IMR-90 (cell line): ENCODE measurements at places on chromosomes 4 and X.

DNA sequence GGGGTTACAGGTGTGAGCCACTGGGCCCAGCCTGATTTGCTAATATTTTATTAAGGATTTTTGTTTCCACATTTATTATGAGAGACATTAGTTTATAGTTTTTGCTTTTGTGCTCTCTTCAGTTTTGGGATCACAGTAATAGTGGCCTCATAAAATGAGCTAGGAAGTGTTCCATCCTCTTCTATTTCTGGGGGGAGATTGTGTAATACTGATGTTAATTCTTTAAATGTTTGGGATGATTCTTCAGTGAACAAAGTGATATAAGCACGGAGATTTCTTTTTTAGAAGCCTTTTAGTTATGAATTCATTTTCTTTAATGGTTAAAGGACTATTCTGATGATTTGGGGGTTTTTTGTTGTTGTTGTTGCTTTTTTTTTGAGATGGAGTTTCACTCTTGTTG is 41.3 kb downstream of the RBMX start:
- DNase-seq, result peak; percentile 15

- DNase-seq, result peak; percentile 4
Measured at GRCh38 chr4:154854362-154854761, 73.3 kb downstream of the RBM46 start.

DNA sequence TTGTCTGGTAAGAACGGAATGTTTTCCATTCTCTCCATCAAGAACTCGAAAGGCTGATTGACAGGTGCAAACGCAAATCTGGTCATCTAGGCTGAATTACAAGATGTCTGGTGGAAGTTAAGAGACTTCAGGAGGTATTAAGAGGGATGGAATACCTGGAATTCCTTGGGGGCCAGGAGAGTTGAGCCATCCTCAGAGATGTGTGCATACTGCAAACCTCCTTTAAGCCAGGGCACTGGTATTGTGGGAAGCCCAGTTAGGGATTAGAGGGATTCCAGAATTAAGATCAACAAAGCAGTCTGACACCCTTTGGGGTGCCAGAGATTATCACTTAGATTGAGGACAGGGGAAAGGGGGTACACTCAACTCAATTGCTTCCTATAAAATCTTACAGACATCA is 151.4 kb downstream of the VCX3A start:
- no peak for DNase-seq

DNA sequence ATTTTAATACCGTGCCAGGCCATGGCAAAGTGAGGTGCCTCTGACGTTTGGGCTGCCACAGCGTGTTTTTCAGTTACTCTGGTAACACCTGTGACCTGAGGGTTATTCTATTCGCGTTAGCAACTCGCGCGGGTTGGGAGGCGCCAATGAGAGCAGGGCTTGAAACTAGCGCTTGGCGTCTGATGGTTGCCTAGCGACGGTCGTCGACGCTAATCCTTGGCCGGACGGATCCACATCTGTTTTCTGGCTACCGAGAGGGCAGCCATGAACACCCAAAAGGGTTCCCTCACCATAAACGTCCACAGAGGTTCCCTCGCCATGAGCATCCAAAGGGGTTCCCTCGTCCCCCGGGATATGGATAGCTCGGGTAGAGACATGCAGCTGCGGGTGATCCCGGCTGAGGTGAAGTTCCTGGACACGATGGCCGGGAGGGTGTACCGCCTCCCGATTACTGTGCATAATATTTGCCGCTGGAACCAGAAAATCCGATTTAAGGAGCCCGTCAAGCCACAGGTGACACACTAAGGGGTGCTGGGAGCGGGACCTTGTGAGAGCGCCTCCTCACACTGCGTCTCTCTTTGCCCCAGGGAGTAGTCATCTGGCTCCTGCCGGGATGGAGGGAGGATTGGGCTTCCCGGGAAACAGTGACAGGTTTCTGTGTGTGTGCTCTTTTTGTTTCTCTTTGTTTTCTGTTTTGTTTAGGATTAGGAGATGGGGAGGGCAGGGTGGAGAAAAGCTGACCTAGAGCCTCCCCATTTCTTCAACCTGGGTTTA is at the start of gene CFAP47:
TSS of gene CFAP47 (plus strand) at position 199 of the 774 bp plus-strand sequence. CDS start at position 265, 66 bp downstream.
- DNase-seq, result no peak
